ENCODE measurements at places on chromosomes 1 and 21.

DNA sequence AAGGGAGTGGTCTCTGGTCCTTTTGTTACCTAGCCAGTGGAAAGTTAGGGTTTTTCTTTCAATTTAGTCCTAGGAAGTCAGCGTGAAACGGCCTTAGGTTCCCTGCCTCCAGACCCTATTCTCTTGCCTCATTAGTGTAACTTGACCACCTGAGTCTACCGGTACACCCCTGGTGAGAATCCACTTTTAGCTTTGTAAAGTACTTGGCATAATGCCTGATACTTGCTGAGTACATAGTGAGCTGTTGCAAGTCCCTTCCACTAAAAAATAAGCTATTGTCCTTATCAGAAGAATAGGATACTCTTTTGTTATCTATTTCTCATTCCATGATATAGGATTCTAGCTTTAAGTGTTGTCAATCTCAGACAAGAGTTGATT is 228.8 kb downstream of the ST6GALNAC3 start:
- no peak for DNase-seq

DNA sequence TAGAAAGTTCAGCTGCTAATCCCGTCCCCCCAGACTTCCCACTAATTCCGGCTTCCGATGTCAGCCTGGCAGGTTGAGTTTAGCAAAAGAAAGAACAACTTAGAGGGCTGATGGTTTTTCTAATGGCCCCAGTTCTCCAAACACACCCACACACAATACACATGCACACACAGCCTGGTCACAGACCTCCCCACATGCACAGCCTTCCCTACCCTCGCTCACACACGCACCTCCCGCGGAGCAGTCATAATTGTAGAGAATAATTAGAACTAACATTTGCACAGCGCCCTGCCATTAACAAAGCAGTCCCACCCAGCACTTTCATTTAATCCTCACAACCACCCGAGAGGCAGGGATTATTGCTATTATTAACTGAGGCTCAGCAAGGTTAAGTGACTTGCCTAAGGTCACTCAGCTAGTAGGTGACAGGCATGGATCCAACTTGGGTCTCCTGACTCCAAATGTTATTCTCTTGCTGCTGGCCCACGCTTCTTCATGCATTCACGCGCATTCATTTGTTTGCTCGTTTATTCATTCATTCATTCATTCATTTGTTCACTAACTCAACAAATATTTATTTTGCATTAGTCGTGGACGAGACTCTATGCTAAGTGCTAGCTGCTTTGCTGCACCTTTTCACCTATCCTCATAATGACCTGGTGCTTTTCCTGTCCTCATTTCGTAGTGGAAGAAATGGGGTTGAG is 274.9 kb downstream of the FOXD2 start:
- DNase-seq = peak; percentile 35

DNA sequence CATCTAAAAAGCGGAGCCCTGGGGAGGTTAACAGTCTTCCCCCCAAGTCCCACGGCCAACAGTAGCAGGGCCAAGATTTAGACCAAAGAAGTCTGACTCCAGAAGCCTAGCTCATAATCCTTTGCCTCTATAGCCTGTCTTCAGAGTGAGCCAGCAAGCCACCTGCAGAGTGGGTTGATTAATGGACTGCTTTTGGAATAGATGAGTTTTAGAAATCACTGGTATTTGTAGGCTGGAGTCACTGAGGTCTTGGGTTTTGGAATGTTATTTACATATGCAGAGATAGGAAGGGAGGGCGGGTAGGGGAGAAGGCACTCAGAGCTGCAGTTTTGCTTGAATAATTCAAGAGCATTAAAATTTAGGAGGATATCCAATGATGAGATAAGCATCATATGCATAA is 90.8 kb upstream of the L1TD1 start:
- no peak for DNase-seq

DNA sequence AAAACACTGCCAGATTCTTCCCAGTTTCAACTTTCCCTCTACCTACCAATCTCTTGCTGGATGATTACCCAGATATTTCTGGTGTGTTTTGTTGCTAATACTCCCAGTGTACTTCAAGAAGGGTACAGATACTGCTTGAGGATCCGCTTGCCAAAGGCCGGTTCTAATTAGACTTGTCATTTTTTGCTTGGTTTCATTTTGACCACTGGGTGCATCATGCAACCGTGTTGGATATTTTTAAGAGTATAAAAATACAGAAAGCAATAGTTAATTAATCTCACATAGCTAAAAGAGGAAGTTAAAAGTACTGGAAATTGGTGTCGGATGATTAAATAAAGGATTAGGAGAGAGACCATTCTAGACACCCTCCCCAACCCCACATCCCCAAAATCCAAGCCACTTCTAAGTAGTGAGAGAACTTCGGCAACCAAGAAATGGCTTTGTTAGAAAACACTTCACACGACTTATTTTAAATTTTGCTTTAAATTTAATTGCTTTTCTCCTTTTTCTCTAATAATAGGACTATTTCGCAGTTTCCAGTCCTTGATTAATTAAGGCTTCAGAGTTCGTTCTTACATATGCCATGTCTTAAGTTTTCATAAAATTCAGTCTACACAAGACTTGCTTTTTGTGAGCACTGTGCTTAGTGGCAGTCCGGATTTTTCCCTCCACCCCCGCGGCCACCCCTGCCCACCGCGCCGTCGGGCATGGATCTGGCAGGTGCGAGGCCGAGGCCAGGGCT is 2.5 kb upstream of the CDKN2C start:
- DNase-seq = no peak

GRCh38 chr1:228360533-228361313 is 45.9 kb downstream of the TRIM11 start:
- no peak for DNase-seq

GRCh38 chr1:225362805-225363204 is 65.0 kb downstream of the LBR start:
- no peak for DNase-seq

- DNase-seq = no peak
Observed at GRCh38 chr1:51636191-51636590, 19.3 kb downstream of the OSBPL9 start.

DNA sequence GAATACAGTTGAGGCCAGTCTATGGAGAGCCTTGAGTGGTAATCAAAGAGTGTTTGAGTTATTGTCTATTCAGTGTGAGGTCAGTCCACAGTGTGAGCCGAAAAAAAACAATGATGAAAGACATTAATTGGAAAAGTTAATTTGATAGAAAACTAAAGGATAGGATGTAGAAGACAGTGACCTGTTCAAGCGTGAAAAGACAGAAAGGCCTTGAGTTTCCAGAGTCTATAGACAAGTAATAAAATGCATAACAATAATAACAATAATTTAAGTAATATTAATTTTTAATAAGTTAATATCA is 90.4 kb downstream of the SLC30A10 start:
- no peak for DNase-seq

DNA sequence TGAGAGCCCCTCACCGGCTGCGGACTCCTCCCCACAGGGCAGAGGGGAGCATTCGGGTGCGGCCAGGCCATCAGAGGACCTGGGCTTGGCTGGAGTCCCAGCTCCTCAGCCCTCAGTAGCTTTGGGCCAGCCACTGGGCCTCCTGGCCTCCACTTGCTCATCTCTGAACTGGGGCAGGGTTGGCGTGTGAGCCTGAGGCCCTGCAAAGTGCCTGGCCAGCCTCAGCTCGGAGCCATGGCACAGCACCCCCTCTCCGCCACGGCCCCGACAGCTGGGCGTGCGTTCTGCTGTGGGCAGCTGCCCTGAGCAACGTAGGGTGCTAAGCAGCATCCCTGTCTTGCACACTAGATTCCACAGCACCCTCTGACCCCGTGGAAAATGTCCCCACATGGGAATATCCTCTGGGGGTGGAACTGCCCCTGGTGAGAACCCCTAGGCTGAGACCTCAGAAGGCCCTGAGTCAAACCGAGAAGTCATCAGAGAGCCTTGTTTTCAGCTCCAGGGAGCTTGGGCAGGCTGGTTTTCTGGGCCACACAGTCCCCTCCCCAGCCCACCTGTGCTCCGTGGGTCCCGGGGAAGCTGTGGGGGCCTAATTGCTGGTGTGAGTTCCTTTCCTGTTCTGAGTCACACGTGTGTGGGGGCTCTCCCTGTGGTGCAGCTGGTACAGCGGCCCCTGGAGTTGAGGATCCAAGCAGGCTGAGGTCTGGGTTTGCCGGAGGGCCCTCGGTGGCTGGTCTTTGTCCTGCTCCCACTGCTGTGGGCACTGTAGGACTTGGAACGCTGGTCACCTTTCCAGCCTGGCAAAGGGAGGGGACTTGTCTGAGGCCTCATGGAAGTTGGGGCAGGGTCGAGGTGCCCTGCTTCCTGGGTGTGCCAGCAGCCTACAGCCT is 24.5 kb downstream of the TP73 start:
- no peak for DNase-seq

DNA sequence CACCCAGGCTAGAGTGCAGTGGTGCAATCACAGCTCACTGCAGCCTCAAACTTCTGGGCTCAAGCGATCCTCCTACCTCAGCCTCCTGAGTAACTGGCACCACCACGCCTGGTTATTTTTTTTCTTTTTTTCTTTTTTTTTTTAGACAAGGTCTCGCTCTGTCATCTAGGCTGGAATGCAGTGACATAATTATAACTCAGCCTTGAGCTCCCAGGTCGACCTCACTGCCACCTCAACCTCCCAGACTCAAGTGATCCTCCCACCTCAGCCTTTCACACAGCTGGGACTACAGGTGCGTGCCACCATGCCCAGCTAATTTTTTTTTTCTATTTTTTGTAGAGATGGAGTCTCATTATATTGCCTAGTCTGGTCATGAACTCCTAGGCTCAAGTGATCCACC is 66.9 kb upstream of the ECE1 start:
- no peak for DNase-seq

DNA sequence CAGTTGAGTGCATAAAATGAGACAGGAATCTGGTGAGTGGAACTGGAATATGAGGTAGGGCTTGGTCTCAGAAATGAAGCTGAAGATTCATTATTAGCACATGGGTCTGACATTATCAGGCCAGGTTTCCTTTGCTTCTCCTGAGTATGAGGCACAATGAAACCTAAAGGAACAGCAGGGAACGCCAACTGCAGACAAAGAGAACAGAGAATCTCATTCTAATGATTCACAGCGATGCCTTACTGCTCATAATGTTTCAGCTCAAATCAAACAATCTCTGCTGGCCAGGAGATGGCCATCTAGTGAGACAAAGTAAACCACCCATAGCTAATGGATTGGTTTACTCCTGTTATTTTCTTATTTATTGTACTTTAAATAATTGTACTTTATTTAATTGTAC is 133.5 kb downstream of the C1orf21 start:
- DNase-seq = no peak

- DNase-seq = no peak
Observed at GRCh38 chr21:39014747-39015146, 168.5 kb downstream of the PSMG1 start.

DNA sequence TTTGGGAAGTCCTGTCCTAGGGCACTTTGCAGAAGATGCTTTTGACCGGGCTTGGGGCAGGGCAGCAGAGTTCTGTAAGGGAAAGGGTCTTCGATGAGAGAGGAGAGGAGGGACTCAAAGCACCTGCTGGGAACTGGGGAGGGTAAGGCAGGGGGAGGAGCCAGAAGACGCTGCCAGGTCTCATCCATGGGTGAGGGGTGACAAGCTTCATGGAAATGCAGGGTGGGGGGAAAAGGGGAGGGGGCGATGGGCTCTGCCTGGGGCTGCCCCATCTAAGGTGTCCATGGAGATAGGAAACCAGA is 20.9 kb upstream of the C2CD2 start:
- DNase-seq = peak; percentile 61

DNA sequence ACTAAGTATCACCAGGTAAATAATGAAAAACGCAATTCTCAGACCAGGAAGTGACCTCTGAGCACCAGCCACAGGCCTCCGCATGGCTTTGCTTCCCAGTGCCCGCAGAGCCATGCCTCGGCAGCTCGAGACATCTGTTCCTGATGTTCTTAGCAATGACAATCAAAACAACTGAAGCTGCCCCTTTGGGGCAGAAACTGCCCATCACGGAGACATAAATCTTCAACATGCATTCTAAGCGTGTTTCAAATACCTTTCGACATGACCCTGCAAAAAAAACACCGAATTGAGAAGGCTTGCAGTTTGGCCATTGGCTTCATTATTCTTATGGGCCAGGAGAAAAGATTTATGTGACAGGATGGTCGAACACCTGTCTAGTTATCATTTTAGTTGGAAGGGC is 5.8 kb upstream of the RAP1GAP start:
- DNase-seq = no peak

- no peak for DNase-seq
Observed at GRCh38 chr1:111843177-111843576, 87.5 kb downstream of the DDX20 start.

DNA sequence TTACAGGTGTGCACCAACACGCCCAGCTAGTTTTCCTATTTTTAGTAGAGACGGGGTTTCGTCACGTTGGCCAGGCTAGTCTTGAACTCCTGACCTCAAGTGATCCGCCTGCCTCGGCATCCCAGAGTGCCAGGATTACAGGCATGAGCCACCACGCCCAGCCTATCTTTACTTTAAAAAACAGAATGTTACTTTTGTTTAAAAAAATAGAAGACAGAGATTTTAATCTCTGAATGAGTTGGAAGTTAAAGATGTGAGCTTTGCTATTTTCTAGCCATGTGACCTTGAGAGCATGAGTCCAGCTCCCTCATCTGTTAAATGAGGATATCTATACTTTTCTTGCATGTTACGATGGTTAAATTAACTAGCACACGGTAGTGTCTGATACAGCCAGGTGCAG is 3.9 kb upstream of the PUM1 start:
- no peak for DNase-seq

DNA sequence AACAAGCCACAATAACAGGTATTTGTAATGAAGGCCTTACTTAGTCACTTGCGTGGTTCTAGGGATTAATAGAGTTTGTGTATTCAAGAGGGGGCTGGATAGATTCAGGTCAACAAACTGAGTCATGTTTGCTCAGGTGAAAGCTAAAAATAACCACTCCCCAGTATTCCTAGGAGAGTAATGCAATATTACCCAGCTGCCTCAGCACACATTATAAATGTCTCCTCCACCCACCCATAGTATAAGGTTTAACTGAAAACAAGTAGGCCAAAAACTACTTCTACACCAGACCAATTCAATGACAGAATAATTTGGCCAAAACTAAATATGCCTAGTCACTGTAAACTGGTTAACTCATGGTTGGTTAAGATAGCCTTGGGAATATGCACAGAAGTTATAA is 34.4 kb downstream of the WLS start:
- no peak for DNase-seq

GRCh38 chr21:31262728-31263127 is 81.3 kb downstream of the TIAM1 start:
- no peak for DNase-seq

DNA sequence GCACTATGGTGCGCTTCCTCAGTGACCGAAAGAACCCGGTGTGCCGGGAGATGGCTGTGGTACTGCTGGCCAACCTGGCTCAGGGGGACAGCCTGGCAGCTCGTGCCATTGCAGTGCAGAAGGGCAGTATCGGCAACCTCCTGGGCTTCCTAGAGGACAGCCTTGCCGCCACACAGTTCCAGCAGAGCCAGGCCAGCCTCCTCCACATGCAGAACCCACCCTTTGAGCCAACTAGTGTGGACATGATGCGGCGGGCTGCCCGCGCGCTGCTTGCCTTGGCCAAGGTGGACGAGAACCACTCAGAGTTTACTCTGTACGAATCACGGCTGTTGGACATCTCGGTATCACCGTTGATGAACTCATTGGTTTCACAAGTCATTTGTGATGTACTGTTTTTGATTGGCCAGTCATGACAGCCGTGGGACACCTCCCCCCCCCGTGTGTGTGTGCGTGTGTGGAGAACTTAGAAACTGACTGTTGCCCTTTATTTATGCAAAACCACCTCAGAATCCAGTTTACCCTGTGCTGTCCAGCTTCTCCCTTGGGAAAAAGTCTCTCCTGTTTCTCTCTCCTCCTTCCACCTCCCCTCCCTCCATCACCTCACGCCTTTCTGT is 7.3 kb upstream of the PIGV start:
- no peak for DNase-seq

GRCh38 chr1:3681231-3681897 is 29.0 kb downstream of the TP73 start:
- DNase-seq = no peak

Data from coronary artery (tissue), 2 donors.